Fibroblast of lung (primary cell): ENCODE measurements at places on chromosomes 1 and 21.
A peak's percentile ranks its signal among the peaks of the same experiment; 100 is the strongest.

DNA sequence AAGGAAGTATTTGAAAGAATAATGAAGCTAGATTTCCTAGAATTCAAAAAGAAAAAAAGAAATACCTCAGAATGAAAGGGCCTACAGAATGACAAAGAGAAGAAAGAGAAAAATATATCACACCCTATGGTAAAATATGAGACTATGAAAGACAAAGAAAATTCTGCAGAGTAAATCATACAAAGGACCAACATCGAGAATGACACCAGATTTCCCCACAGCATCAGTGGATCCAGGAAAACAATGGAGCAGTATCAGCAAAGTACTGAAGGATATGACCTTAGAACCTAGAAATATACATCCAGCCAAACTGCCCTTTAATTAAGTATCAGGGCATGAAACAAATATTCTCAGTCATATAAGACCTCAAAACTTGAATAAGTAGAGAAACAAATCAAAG lies 21.2 kb upstream of the IFNAR2 start:
- DNase-seq, result no peak

- DNase-seq, result peak; percentile 34
Observed at GRCh38 chr1:84298328-84298683, 3.2 kb upstream of the SAMD13 start.

DNA sequence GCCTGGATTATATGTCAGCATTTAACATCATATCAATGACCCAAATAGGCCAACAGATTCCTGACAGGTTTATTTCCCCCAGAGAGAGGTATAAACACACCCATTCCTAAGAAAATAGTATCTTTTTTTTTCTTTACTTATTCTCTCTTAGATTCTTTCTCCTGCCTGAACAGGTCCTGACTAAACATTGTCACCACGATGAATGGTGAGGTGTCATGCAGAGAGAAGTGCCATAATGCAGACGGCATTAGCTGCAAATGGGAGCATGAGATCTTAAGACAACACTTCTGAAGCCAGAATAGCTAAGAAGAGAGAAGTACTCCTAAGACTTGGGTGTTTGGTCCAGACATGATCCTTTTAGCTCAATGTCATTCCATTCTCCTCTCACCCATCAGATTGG lies 131.3 kb downstream of the ZNF648 start:
- no peak for DNase-seq

GRCh38 chr1:96515430-96515829 lies 206.2 kb upstream of the PTBP2 start:
- no peak for DNase-seq

DNA sequence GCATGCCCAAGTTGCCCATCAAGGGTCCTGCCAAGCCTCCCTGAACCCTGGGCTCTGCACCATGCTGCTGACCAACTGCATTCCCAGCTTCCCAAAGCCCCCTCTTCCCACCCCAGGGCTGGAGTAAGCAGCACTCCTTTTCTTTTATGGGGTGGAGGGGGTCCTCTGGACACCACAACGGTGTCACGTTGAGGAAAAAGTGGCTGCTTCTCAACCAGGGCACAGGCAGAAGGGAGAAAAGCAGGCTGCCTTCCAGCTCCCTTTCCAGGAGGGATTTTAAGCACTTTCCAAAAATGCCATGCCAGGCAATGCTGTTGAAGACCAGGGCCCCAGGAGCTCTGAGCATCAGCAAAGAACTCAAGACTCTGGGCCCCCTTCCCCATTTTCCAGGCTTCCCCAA lies 691 bp downstream of the RIMS3 start:
- DNase-seq, result no peak

DNA sequence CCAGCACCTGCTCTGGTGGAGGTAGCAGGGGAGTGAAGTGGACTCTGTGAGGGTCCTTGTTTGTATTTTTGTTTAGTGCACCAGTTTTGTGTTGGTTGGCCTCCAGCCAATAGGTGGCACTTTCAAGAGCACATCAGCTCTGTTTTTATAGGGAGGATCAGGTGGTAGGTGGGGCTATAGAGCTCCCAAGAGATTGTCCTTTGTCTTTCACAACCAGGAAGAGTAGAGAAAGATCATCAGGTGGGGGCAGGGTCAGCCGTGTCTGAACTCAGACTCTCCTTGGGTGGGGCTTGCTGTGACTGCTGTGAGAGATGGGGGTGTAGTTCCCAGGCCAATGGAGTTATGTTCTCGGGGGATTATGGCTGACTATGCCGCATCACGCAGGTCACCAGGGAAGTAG lies 159.8 kb downstream of the ZNF326 start:
- DNase-seq, result no peak

DNA sequence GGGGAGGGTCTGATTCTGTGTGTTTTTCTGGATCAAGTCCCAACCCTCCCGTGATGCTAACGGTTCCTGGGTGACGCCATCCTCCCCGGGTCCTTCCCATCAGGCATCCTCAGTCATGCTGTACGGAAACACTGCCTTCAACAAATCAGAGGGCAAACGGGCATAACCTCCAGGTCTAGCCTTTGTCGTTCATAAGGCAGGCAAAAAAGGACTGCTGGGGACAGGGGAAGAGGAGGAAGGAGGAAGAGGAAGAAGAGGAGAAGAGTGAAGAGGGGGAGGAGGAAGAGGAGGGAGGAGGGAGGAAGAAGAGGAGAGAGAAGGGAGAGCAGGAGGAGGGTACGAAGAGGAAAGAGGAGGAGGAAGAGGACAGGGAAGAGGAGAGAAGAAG lies 84.4 kb downstream of the ITPKB start:
- no peak for DNase-seq

GRCh38 chr1:44485229-44485933 lies 80.3 kb downstream of the RNF220 start:
- peak; percentile 88 for DNase-seq

DNA sequence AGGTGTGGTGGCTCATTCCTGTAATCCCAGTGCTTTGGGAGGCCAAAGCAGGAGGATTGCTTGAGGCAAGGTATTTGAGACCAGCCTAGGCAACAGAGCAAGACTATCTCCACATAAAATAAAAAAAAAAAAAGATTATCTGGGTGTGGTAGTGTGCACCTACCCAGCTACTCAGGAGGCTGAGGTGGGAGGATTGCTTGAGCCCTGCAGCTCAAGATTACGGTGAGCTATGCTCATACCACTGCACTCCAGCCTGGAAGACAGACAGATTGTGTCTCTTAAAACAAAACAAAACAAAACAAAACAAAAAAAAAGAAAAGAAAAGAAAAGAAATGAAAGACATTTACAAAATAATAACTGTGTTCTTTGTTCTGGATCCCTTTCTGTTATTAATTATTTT lies 6.1 kb upstream of the TLCD4 start:
- no peak for DNase-seq

DNA sequence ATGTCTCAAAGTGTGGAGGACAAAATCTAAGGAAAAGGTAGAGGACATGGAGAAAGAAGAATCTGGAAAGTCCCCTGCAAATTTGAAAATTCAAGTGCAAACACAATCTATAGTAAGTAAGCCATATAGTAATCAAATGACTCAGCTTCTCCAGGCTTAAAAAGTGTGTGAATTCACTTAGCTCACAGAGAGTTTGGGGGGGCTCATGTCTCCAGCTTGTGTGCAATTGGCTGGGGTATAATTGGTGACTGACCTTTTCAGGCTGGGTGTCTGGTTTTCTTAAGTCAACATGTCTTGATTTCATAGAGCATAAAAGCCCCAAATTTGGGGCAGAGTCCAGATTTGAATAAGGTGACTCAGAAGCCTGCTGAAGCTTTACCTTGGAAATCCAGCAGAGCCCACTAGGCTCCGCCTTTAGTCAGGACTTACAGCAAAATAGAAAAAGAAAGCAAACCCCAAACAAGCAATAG lies 8.6 kb downstream of the CLDN14 start:
- peak; percentile 91 for DNase-seq

DNA sequence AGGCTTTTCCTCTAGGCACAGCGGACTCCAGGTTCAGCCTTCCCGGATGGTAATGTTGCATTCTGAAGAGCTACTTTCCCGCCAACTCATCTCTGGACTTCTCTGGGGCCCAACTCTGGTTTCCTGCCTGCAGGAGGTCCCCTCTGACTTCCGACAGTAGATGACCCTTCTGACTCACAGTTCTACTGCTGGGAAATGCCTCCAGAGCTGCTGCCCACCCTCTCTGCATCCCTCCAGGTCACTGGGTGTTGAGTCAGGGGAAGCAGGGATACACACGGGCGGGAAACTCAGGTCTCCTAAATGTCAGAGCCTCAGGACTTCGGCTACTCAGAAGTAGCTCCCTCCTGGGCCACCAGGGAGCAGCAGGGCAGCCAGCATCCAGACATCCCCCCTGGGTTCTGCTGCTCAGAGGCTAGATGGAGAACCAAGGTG lies 2.1 kb upstream of the KIF21B start:
- peak; percentile 17 for DNase-seq

GRCh38 chr1:207156826-207157225 lies 52.8 kb downstream of the C4BPA start:
- no peak for DNase-seq

DNA sequence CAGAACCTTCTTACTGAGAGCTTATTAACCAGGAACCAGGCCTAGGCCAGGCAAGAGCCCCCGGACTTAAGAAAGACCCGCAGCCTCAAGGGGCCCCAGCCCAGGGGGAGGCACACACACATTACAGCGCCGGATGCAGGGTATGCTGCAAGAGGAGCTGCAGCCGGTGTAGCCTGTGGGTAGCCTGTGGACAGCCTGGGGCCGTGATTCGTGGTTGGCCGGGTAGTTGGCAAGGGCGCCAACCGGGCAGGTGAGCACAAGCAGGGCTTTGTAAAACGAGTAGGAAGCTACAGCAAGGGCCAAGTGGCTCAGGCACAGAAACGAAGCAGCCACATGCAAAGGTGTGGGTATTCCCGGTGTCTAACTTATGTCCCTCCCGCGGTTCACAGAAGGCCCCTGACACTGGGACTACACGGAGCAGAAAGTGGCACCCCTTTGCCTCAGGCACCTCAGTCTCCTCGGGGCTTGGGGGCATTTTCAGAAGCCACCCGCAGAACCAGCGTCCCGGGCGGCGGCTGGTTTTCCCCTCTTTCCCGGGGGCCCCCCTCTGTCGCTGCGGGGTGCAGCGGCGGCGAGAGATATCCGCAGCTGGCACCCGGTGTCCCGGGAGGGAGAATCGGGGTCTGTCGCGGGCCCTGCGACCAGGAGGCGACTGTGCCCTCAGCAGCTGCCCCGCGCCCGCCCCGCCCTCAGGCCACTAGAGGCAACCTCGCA lies 40.8 kb downstream of the KIAA1614 start:
- no peak for DNase-seq

GRCh38 chr1:24206516-24207394 lies 19.7 kb upstream of the IFNLR1 start:
- no peak for DNase-seq

- peak; percentile 44 for DNase-seq
Observed at GRCh38 chr1:2360588-2361364, 30.6 kb downstream of the MORN1 start.

- peak; percentile 48 for DNase-seq
Observed at GRCh38 chr1:203126866-203127665, 460 bp upstream of the ADORA1 start.

GRCh38 chr1:93504247-93505033 lies 56.5 kb downstream of the FNBP1L start:
- DNase-seq, result peak; percentile 38

DNA sequence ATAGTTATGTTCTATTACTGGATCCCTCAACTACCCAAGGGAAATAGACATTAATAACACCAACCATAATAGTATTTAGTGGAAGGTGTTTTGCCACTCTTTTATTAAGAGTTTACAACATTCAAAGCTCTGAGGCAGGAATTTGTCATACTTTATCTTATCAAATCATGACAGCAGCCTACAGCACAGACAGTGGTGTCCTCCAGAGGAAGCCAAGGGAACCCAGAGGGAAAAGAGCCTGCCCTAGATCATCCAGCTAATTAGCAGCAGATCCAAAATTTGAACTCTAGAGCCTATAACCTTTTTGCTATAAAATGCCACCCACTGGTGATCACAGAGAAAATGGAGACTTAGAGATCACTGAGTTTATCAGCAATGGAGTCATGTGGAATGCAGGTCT lies 18.2 kb downstream of the VAV3 start:
- DNase-seq, result no peak

DNA sequence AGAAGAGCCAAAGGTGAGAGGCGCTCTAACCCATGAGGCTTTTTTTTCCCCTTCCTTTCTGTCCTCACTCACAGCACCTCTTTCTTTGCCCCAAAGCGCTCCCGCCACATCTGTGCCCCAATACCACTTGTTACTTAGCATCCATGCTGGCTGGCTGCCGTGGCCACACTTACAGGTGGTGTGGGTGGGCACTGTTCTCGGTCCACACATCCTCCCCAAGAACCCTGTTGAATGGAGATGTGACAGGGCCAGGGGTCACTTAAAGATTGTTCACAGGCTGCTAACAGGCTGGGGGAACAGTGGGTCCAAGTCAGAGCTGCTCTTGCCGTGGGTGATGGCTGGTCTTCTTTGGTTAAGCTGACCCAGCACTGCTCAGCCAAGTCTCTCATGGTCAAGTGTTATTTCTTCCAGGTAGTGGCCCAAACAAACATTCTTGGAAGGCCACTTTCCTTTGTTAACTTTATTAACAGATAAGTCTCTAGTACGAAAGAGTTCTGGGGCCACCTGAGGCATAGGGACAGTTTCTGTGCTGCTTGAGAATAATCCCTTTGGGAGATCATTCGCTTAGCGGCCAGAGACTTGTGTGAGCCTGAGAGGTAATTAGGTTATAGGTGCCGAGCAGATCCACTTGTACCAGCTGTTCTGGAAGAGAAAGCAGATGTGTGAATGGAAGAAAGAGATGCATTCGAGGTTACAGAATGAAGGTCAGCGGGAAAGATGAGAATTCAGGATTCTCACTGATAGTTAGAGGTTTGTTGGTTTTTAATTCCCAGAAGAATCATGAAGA lies 62.6 kb upstream of the IRF2BP2 start:
- no peak for DNase-seq

GRCh38 chr1:201603613-201604232 lies 64.8 kb downstream of the NAV1 start:
- DNase-seq, result peak; percentile 93

DNA sequence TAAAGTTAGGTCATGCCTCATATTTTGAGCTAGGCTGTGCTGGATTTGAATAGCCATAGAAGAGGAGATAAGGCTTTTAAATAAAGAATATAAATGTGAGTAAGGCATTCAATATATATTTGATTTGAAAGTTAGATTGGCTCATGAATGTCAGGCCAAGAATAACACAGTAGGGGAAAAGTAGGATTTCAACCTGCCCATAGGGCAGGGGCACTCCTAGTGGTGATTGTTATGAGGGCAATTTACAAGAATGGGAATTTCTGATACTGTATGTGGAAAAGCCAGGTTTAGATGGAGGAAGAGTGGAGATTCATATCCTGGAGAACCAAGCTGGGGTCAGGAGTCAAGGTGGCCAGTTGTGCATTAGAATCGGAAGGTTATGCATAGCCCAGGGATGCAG lies 74.9 kb downstream of the DNAH14 start:
- DNase-seq, result no peak
